ENCODE measurements at places on chromosomes 2 and 18.

- DNase-seq, result no peak
These were observed 124.9 kb downstream of the FSHR start for GRCh38 chr2:49029406-49029805.

GRCh38 chr2:223050188-223050587, 1.8 kb upstream of the KCNE4 start:
- DNase-seq, result no peak

DNA sequence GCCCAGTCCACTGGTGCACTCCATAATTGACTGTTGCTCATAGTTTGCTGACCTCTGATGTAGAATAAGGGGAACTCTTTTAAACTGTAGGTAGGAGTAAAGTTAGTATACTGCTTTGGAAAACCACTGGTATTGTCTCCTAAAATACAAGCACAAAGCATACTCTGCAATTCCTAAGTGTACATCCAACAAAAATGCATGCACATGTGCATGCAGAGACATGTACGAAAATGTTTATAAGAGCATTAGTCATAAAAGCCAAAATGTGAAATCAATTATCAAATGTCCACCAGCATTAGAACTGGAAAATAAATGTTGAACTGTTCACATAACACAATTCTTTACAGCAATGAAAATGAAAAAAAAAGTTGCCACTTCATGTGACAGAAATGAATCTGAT, 39.8 kb upstream of the DDX18 start:
- no peak for DNase-seq

GRCh38 chr2:241272303-241273209, 42.9 kb downstream of the HDLBP start:
- peak; percentile 39 for DNase-seq

DNA sequence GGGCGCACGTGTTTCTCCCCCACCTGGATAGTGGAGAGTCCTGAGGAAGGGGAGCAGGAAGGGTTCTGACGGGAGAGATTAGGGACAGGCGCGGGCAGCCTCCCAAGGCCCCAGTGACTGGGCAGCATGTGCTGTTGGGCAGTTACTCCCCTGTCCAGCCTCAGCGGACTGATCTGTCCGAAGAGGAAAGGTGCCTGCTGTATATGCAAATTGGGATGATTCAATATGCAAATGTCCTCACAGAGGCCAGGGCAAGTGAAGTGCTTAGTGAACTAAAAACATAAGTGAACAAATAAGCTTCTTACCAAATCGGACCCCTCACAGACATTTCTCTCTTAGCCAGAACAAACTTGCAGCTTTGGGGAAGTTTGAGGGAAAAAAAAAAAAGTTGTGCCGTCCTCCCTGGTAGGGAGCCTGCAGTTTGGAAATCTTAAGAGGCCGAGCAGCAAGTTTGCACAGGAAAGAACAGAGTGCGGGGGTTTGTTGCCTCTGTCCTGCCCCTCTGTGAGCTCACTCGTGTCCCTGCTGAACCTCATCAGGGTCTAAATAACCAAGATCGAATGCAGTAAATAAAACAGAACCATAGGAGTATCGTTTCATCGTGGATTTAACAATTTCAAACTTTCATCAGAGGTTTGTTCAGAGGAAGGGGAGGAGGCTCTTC, 141.4 kb downstream of the KCTD1 start:
- DNase-seq, result no peak

- no peak for DNase-seq
These were observed 444.9 kb upstream of the MAP2 start for GRCh38 chr2:208978946-208979345.

All from activated CD4-positive, alpha-beta T cell treated with anti-CD3 and anti-CD28 coated beads for 24 hours (primary cell).